ENCODE measurements at places on chromosomes 16 and 17.

GRCh38 chr16:67547423-67548264 is 14.7 kb upstream of the CTCF start:
- no peak for DNase-seq

DNA sequence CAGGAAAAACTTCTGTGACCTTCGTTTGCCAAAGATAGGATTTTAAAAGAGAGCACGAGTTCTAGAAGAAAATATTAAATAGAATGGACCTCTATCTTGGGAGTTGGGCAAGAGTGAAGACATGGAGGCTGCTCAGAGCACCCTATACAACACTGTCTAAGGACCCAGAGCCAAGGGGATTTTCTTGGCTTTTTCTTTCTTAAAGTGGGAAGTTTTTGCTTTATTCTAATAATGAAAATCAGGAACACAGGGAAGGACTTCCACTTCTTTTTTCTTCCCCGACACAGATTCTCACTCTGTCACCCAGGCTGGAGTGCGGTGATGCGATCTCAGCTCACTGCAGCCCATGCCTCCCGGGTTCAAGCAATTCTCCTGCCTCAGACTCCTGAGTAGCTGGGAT is 94.1 kb downstream of the ZNF778 start:
- no peak for DNase-seq

- no peak for DNase-seq
Measured at GRCh38 chr17:4858882-4859260, 25.7 kb downstream of the MINK1 start.

DNA sequence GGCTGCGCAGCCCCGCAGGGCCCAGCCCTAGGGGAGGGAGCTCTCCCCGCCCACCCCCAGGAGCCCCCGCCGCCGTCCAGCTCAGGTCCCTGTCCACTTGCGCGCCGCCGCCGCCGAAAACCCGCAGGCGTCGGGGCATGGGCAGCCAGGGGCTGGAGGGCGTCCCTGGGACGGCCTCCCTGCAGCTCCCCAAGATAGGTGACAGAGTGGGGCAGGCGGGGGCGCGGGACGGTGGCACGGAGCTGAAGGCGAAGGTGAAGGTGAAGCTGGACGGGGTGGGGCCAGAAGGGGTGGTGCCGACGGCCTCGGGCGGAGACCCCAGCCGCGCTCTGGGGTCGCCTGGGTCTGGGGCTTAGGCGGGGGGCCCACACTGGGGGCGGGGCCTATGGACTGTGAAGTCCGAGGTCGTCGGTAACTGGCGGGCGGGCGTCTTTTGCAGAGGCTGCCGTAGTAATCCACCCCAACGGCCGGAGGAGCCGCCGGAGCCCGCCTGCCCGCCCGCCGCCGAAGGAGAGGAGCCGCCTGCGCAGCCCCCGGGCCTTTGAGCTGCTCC is 27.2 kb downstream of the SREBF1 start:
- DNase-seq: no peak

GRCh38 chr16:10178080-10178479 is 4.1 kb downstream of the GRIN2A start:
- DNase-seq: no peak
